ENCODE measurements at places on chromosomes 16 and 17. TPM values are rescaled to one million over a fixed set of nuclear protein-coding genes. Genes with fewer than 3 reads are reported as not detected.

ACSM3 gene
- total RNA-seq, result 6.3 TPM

ERCC4 gene
- 13.1 TPM for total RNA-seq

OTOP2 gene
- total RNA-seq, result not detected

IRX3 gene
- total RNA-seq, result 0.50 TPM

ARHGDIG gene
- not detected for total RNA-seq

Measured in activated naive CD4-positive, alpha-beta T cell treated with anti-CD3 and anti-CD28 coated beads, Interleukin-2, amount 10 ng/mL, durations not matched to agents 5 hours and 36 hours (primary cell).